GDM1 (cell line): ENCODE measurements at places on chromosomes 5 and 9.

DNA sequence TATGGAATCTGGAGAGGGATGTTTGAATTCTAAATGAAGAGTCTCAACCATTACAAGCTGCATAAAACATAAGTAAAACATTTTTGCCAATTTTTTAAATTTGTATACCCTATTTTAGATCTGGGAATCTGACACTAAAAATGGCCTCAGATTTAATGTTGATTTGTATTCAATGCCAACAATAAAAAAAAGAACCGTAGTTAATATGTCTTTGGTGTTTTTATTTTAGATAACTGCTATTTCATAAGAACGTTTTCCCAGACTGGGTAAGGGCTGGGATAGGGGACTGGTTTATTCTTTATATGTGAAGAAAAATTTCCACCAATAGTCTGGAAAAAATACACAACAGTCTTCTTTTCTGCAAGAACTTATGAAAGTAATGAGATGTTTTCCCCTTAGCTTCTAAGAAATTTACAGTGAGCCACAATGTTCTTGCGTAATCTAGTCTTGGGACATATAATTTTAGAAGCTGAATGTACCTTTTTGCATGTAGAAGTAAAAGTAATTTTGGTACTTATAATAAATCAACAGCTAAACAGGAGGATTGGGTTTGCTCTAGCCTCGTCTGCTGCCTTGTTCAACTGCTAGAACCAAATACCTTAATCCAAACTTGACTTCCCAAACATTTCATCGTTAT lies 244.6 kb upstream of the EFNA5 start:
- DNase-seq, result no peak

DNA sequence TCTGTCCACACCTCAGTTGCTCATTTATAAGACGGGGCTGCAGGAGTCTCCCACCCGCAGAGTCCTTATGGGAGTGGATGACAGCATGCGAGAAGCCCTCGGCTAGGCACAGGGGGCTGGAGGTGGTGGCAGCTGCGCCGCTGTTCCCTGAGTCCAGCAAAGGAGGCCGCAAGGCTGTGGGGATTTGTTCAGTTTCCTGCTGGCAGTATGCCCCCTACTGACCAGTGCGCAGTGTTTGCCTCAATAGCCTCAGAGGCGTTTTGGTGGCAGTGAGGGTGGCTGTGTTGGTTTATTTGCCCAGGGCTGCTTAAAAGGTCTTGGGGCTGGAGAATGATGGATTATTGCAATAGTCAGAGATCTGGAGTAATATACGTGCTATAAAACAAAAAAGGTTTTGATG lies 176.3 kb upstream of the OTULINL start:
- DNase-seq, result no peak

DNA sequence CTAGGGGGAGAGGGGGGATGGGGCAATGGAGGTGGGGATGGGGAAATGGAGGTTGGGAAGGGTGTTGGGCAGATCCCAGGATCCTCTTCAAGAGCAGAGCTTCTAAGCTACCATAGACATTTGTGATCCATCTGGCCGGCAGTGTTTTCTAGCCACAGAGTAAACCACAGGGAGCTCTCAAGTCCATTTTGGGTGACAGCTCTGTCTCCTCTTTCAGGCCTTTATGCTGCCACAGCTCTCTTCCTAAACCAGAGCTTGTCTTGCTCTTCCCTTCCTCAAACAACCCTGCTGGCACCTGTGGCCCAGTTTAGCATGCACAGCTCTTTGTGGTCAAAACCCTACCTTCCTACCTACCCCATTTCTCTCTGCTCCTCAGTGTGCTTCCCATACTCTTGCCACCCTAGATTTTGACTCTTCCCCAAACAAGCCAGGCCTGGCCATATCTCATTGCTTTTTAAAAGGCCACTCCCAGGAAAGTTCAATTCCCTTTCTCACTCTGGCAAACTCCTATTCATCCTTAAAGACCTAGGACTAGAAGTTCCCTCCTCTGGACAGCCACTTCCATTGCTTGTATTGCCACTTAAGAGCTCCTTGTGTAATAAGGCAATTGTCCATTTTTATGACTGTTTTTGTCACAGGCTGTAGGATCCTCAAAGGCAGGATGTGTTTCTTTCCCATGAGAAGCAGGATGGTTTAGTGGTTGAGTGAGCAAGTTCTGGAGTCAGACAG lies 84.3 kb upstream of the PANK3 start:
- no peak for DNase-seq

- no peak for DNase-seq
Measured at GRCh38 chr5:15004506-15004905, 132.9 kb upstream of the ANKH start.

GRCh38 chr5:112217843-112218579 lies 201.1 kb downstream of the EPB41L4A start:
- no peak for DNase-seq
